ENCODE measurements at places on chromosomes 16 and 17.

DNA sequence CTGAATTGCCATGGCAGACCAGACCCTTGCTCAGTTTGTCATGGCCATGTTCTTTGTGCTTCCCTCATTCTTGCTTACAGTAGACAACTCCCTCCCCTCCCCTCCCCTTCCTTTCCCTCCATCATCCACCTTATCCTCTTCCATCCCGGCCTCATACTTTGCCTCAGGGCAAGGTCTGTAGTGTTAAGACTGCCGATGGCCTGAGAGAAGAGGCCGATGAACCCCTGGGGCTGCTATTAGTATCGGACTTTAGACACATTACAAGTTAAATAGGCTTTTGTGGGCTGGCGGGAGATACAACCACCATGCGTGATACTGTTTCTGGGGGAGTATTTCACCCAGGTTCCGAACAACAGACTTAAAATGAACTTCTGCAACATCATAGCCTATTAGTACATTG lies 364.5 kb upstream of the ZFHX3 start:
- DNase-seq = no peak

GRCh38 chr17:49472527-49472926 lies 22.6 kb upstream of the NGFR start:
- DNase-seq = no peak

- DNase-seq = no peak
Observed at GRCh38 chr17:33086878-33087277, 95.2 kb downstream of the SPACA3 start.

DNA sequence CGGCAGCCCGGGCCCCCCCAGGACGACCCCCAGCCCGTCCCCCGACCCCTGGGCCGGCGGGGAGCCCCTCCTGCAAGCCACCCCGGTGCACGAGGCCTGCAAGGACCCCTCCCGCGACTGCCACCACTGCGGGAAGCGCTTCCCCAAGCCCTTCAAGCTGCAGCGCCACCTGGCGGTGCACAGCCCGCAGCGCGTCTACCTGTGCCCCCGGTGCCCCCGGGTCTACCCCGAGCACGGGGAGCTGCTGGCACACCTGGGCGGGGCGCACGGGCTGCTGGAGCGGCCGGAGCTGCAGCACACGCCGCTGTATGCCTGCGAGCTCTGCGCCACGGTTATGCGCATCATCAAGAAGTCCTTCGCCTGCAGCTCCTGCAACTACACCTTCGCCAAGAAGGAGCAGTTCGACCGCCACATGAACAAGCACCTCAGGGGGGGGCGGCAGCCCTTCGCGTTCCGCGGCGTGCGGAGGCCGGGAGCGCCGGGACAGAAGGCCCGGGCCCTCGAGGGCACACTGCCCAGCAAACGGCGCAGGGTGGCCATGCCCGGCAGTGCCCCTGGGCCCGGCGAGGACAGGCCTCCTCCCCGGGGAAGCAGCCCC lies 15.6 kb upstream of the ZFPM1 start:
- DNase-seq = peak; percentile 51

DNA sequence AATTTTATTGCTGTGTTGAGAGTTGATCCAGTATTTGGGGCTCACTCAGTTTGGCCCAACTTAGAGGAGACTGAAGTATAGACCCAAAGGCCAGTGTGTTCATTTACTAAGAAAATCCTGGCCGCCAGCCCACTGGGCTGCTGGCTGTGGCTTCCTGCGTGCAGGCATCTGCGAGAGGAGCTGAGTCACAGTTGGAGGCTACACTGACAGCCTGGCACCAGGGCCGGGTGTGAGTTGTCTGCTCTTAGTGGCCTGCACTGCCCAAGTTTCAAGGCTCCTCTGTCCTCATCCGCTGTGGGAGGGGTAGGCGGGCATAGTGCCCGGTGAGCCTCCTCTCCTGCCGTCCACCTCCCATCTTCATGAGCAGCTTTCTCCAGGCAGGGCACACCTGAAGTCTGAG lies 54.2 kb downstream of the PLD6 start:
- peak; percentile 88 for DNase-seq

DNA sequence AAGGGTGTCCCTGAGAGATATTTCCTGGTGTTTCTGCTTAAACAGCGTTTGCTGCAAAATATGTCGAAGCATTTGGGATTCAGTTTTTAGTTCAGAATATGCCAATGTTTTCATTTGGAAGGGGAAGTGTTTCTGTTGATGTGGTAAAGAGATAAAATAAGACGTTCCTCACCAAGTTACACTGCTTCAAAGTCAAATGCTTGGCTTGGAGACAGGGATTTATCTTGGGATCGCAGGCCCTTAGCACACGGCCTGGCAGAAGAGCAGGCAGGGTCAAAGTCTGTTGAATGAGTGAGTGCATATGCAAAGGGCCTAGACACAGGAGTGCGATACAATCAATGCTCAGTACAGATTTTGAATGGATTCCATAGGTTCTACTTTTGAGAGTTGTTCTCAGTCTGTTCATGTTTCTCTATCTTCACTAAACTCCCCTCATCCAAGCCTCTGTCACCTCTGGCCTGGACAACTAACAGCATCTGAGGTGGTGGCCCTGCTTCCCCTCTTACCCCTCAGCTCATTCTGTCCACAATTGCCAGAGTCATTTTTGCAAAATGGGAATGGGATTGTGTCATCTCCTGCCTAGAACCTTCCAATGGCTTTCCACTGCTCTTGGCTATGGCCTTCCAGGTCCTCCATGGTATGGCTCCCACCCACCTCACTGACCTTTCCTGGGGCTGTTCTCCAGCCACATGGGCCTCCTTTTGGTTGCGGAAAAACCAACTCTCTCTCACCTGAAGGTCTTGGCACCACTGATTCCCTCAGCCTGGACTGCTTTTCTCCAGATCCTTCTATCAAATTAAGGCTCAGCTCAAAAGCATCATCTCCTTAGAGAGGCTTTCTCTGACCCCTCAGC lies 3.2 kb downstream of the DEXI start:
- no peak for DNase-seq

- DNase-seq = no peak
Observed at GRCh38 chr17:11412654-11413053, 171.6 kb downstream of the SHISA6 start.

DNA sequence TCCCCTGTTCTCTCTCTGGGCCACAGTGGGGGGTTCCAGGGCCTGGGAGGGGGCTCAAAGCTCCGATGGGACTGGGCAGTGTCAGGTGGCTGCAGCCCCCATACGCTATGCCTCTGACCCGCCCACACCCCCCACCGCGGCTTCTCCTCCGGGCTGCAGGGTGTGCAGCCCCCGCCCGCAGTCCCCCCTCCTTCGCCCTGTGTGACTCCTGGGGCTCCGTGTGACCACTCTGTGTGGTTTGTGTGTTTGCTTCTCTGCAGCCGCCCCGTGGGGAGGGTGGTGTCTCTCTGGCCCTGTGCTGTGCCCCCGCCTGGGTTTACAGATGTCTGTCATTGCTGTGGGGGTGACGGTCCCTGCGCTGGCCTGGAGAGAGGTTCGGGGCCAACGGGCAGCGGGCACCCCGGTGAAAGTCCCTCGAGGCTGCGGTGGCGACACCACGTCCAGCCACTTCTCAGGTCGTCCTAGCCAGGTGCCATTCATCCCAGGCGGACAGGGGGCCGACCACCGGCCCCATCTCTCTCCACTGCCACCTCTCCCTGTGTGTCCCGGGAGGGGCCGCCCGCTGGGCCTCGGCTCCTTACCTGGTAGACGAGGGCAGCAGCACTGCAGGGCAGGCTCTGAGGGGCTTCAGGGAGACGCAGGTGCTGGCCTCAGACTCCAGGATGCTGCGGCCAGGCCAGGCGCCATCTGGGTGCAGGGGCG lies 5.5 kb downstream of the SSTR5 start:
- no peak for DNase-seq

DNA sequence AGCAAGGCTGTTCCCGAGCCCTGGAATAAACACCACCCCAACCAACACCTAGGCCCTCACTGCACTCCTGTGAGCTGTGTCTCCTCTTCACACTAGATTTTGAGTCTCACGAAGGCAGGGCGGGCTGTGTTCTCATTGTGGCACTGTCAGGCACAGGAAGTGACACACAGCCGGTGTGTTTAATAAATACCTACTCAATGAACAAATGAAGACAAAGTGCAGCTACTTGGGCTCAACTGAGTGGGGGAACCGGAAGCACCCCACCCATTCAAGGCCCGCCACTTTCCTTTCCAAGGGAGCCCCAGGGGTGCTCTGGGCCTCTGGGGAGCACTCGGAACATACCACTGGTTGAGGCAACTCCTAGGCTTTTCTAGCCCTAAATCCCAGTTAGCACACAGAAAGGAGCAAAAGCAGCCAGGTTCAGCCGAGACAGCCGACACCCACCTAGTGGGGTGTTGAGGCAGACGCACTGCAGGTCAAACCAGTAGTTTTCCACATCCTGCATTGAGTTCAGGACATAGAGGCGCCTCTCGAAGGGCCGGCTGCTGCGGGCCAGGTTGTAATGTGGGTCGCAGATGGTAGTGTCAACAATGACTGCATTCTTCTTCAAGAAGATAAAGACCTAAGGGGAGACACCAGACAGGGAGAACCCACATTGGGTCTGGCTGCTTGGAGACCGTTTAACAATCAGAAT lies 57.7 kb downstream of the GTF3C1 start:
- DNase-seq = no peak

GRCh38 chr17:38544175-38544838 lies 61.4 kb downstream of the SRCIN1 start:
- DNase-seq = no peak

DNA sequence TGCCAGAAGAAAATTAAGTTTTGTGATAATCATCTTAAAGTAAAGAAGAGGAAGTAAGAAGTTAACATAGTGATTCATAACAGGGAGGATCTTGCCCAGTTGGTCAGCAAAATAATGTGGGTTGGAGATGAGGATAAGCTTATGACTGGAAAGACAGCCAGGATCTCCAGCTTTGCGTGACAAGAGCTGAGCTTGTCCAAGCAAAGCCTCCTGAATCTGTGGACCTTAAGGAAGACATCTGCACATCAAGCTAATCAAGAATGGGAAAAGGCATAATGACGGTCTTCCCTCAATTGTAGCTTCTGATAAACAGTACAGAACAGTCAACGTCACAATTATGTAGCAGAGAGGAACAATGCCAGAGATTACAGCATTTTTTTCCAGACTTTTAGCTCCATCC lies 744.7 kb upstream of the GOT2 start:
- DNase-seq = no peak

GRCh38 chr16:85627089-85627488 lies 14.0 kb downstream of the GSE1 start:
- DNase-seq = no peak

All from left ventricle myocardium inferior (tissue), 1 donor.